Heart left ventricle (tissue), 16 donors: ENCODE measurements at places on chromosomes 5 and 9. TPM values are rescaled to one million over a fixed set of nuclear protein-coding genes. Genes with fewer than 3 reads are reported as not detected.

SLC34A3 gene
- not detected for polyA plus RNA-seq

PCDHA1 gene
- polyA plus RNA-seq, result not detected

TEX48 gene
- polyA plus RNA-seq, result not detected

GFI1B gene
- 0.11 TPM for polyA plus RNA-seq

- peak; percentile 69 for DNase-seq
Measured at GRCh38 chr9:96139592-96140295, 162.2 kb downstream of the HSD17B3 start.

GRCh38 chr9:129945314-129945713, 97.7 kb downstream of the FNBP1 start:
- no peak for DNase-seq

GRCh38 chr9:130938652-130939404, at the start of gene FIBCD1:
FIBCD1 (minus strand) TSS chr9:130939247; CDS start chr9:130938607, 640 bp downstream.
- peak; percentile 25 for DNase-seq
